Smooth muscle cell of bladder (primary cell): ENCODE measurements at places on chromosomes 3 and 15. TPM values are rescaled to one million over a fixed set of nuclear protein-coding genes. Genes with fewer than 3 reads are reported as not detected.

The ARGFX gene
- not detected in 2 replicates for total RNA-seq

The MB21D2 gene
- total RNA-seq = 11.2 and 11.9 TPM in 2 replicates

The XCR1 gene
- under 0.01 TPM in 2 replicates for total RNA-seq

The MUSTN1 gene
- total RNA-seq = not detected in 2 replicates

The FEZF2 gene
- not detected in 2 replicates for total RNA-seq

The PHLDB2 gene
- total RNA-seq = 57.5 and 58.2 TPM in 2 replicates

The TRAT1 gene
- total RNA-seq = not detected in 2 replicates

The MED12L gene
- 0.14 and 0.28 TPM in 2 replicates for total RNA-seq

The GADL1 gene
- total RNA-seq = not detected in 2 replicates

The SKOR1 gene
- total RNA-seq = under 0.01 and 0.09 TPM in 2 replicates

The SOX14 gene
- not detected in 2 replicates for total RNA-seq

The ANKUB1 gene
- total RNA-seq = not detected in 2 replicates

The LRRK1 gene
- total RNA-seq = 6.8 and 12.9 TPM in 2 replicates

The ARRDC4 gene
- 9.2 and 12.2 TPM in 2 replicates for total RNA-seq

The CX3CR1 gene
- under 0.01 TPM in 1 of 2 replicates, not detected in the other for total RNA-seq
